Activated T-helper 1 cell treated with Interleukin-2 at 50 U/mL for 16 hours (primary cell): ENCODE measurements at places on chromosomes 16 and 17.

DNA sequence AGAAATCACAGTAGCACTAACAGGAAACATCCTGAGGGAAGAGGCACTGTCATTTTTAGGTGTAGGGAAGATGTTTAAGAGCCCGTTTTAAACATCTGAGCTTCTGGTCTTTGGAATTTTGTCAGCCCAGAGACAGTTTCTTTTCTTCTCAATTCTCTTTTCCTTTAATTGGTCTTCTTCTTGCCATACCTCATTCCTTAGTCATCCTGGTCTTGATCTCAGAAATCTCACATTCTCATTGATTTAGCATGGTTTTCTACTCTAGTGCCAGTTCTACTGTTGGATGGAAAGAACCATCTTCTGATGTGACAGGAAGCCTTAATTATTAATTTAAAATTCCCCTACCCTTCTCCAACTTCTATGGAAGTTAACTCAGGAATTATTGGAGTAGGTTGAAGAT lies 25.4 kb downstream of the BMERB1 start:
- no peak for DNase-seq

GRCh38 chr17:6098050-6098822 lies 28.1 kb downstream of the WSCD1 start:
- no peak for DNase-seq

- DNase-seq, result no peak
Measured at GRCh38 chr17:82943339-82943738, 103.5 kb upstream of the ZNF750 start.

DNA sequence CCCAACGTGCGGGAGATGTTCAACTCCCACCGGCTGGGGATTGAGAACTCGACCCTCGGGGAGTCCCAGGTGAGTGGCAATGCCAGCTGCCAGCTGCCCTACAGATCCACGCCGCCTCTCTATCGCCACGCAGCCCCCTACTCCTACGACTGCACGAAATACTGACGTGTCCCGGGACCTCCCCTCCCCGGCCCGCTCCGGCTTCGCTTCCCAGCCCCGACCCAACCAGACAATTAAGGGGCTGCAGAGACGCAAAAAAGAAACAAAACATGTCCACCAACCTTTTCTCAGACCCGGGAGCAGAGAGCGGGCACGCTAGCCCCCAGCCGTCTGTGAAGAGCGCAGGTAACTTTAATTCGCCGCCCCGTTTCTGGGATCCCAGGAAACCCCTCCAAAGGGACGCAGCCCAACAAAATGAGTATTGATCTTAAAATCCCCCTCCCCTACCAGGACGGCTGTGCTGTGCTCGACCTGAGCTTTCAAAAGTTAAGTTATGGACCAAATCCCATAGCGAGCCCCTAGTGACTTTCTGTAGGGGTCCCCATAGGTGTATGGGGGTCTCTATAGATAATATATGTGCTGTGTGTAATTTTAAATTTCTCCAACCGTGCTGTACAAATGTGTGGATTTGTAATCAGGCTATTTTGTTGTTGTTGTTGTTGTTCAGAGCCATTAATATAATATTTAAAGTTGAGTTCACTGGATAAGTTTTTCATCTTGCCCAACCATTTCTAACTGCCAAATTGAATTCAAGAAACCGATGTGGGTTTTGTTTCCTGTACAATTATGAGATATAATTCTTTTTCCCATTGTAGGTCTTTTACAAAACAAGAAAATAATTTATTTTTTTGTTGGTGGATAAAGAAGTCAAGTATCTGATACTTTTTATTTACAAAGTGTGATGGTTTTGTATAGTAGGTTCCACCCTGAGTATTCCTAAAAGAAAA lies 2.3 kb downstream of the FOXC2 start:
- DNase-seq, result no peak

DNA sequence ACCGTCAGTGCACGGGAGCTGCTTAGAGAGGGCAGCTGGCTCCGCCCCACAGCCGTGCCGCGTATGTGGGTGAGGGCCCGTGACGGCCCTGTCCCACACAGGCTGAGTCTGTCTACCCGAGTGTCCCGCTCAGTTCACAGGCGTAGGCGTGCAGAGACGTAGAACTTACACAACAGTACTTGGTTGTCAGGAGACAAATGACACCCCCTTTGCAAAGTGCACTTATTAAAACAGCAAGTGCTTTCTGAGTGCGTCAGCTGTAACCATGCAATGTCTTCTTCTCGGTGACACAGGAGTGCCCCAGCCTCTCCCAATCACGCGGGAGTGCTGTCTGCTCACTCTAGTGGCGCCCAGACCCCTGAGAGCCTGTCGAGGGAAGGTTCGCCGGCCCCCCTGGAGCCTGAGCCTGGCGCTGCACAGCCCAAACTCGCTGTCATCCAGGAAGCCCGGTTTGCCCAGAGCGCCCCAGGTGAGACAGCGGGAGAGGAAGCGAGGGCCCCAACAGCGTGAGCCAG lies 64.2 kb downstream of the FOXK2 start:
- DNase-seq, result peak; percentile 18

GRCh38 chr16:86517652-86518258 lies 7.4 kb downstream of the FOXF1 start:
- no peak for DNase-seq

GRCh38 chr16:81096715-81097208 lies 567 bp upstream of the GCSH start:
- DNase-seq, result no peak

- DNase-seq, result no peak
Measured at GRCh38 chr16:84947022-84947421, 64.3 kb downstream of the ZDHHC7 start.

GRCh38 chr16:17676171-17676570 lies 205.4 kb upstream of the XYLT1 start:
- no peak for DNase-seq

DNA sequence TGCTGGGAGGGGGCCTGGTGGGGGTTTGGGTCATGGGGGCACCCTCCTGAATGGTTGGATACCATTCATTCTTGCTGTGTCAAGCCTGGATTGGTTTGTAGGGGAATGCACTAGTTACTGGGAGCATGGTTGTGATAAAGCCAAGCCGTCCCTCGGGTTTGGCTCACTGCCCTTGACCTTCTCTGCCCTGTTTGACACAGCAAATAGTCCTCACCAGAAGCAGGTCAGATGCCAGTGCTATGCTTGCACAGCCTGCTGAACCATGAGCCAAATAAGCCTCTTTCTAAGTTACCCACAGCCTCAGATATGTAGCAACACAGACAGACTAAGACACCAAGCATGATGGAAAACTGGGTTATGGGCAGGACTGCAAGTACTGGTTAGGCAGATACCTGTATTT lies 14.6 kb downstream of the ZNF778 start:
- DNase-seq, result no peak
